ENCODE measurements at places on chromosomes 12 and 14.

DNA sequence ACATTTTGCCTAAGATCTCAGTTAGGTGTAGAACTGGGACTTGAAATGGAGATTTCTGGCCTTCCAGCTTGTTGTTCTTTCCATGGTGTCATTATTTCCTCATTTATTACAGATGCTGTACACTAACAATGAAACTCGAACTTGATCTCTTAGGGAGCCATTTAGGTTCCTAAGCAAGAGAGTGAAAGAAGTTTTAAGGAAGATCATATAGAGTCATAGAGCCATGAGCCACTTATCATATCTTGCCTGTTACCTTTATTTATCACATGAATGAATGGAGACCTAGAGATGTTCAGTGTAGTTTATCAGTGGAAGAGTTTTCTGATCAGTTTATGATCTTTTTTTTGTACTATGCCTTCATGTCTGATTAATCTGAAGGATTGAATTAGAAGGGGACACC, 9.9 kb downstream of the HELB start:
- DNase-seq, result no peak

DNA sequence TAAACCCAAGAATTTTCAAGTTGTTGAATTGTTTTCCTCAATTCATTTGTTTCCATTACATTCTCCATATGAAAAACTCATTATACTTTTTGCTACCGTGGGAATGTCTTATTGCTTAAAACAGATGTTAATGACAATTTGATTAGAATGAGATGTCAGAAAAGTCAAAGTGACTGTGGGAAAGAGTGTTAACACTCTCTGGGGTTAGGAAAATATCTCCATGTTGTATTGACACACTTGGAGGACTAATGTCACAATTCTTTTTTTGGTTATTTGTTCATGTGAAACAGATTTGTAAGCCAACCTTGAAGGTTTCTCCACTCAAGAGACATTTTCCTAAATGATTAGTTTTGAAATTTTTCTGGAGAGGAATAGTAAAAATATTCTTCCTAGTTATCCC, 47.2 kb upstream of the CMAS start:
- no peak for DNase-seq

DNA sequence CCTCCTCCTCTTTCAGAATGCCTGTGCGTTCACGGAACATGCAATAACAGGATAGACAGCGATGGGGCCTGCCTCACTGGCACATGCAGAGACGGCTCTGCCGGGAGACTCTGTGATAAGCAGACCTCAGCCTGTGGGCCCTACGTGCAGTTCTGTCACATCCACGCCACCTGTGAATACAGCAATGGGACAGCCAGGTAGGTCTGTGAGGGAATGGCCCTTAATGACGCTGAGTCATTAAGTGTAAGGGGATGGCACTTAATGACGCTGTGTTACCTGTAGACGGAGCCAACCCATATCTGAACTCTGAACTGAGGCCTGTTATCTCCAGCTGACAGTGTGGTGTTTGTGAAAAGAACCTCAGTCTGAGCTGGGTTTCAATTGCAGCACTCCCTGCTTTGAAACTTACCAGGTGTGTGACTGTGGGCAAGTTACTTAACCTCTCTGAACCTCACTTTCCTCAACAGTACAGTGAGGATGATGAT, 86.9 kb downstream of the STAB2 start:
- DNase-seq, result no peak

DNA sequence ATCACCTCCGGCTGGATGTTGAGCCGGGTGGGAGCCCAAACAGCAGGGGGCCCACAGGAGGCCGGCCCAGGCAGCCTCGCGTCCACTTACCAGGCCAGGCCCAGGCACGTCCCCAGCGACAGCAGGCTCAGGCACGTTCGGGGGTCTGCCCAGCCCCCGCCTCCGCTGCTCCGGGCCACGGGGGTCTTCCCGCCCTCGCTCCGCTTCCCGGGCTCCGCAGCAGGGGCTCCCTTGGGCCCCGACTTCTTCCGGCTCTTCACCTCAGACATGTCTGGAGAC, 216 bp downstream of the IKBIP start:
- DNase-seq, result no peak

DNA sequence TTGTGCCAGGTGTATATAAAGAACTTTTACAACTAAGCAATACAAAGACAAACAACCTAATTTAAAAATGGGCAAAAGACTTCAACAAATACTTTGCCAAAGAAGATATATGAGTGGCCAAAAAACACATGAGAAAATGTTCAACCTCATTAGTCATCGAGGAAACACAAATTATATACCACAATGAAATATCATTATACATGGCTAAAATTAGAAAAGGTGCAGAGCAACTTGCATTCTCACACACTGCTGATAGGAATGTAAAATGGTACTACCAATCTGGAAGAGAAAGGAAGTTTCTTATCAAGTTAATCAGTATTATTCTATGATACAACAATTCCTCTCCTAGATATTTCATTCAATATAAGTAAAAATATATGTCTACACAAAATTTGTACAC, 131.6 kb upstream of the FRMD6 start:
- peak; percentile 40 for DNase-seq

DNA sequence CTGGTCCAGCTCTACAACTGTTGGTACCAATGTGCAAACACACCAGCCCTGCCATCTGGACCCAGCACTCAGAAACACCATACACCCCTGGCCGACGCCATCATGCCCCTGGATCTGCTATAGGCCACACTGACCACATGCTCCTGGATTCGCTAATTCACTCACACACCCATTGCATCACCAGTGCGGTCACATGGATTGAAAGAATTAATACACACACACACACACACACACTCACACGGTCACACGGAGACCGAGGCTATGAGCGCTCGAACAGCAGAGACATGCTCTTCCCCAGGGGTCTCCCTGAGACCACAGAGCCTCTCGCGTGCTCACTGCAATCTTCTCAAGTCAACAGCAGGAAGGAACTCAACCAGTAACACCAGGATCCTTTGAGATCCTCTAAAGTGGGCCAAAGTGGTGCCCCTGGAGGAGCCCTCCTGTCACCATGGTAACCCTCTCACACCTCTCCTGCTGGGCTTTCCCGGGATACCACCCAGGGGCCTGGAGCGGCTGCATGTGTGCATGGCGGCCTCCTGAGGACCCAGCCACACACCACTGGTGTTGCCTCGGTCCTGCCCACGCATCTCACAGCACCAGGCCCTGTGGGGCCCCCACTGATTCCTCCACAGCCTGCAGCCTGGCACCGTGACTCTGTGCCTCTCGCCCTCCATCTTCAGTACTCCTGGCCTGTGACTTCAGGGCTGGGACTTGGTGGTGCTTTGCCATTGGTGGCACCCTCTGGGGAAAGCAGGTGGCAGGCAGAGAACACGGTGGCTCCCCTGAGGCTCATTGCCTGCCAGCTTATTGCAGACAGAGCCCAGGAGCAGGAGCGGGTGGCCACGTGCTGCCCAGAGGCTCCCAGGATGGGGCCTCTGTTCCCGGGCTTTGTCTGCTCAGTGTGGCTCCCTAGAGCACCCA, 15.1 kb downstream of the LRTM2 start:
- no peak for DNase-seq

DNA sequence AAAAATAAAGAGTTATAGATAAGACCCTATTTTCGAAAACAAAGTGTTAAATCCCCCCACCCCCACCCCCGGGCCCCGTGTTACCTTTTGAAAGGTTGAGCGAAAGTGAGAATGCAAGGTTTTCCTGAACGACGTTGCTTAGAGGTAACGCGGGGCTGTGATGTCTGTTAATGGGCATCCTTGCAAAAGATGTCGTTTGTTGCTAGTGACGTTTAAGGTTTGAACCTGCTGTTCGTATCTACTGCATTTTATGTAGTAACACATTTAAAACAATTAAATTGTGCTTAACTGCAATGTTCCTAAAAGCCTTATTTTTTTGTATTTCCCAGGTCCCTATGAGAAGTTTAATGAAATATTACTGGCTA, 1.2 kb downstream of the CPSF6 start:
- no peak for DNase-seq

DNA sequence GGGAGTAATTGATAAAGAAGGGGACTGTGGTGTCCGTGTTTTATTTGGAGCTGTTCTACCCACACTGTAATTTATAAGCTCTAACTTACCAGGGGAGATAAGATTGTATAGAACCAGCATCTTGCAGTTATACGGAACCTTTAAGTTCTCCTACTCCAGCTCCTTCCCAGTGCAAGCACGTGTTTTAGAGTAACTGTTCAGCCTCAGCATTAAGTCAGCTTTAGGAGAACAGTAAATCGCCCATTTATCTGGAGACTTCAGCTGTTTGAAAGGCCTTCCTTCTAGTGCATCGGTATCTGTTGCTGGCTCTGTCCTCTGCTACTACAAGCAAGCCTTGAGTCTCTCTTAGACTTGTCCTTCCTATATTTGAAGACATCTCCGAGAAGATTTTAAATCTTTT, 95.6 kb downstream of the ETV6 start:
- DNase-seq, result no peak

GRCh38 chr14:57634335-57634734, 140.7 kb upstream of the CCDC198 start:
- no peak for DNase-seq

GRCh38 chr12:114661245-114661644, 22.7 kb downstream of the TBX3 start:
- no peak for DNase-seq

- no peak for DNase-seq
These were observed 39.4 kb upstream of the PPP2R5C start for GRCh38 chr14:101721951-101722661.

DNA sequence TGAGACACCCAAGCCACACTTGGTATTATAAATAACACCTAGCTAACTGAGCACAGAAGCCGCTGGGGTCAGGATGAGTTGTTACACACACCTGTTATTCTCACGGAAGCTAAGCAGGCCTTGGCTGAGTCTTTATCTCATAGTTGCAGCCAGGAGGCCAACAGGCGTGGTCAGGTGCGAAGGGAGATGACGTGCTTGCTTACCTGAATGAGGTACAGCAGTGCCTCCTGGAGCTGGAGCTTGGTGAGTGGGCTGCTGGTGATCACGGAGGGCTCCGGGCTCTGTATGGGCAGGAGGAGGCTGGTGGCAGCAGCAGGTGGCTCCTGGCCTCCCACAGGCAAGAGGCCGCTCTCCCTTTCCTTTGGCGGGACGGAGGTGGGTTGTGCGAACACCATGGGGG, 30.4 kb upstream of the CACNA2D4 start:
- DNase-seq, result no peak

Data from fibroblast of skin of abdomen (primary cell).